Left ventricle myocardium superior (tissue), 1 donor: ENCODE measurements at places on chromosomes 16 and 17.

GRCh38 chr17:7323731-7324437, 5.3 kb downstream of the NEURL4 start:
- DNase-seq, result peak; percentile 72

GRCh38 chr17:73802314-73802713, 158.1 kb upstream of the SDK2 start:
- DNase-seq, result no peak

GRCh38 chr17:36665417-36665816, 64.0 kb downstream of the MRM1 start:
- DNase-seq, result no peak

DNA sequence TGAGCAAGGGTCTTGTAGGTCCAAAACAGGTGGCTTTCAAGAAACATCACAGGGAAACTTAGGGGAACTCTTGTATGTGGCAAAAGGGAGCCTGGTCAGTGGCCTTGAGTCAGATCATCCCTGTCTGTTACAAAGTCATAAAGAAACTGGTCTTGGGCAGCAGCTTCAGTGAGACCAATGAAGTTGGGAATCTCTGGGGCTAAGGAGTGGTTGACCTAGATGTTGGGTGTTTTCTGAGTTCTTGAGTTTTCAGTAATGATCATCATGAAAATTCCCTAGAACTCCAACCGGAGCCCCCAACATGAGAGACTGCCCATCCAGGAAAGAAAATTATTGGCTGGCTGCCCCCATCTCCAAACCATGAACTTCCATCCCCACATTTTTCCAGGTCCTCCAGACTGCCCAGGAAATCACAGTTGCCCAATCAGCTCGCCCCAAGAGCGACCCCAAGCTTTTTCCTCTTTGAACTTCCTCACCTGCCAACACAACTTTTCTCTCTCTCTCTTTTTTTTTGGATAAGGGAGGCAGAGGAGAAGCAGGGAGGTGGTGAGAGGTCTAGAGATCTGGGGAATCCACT, 3.9 kb downstream of the CCR7 start:
- DNase-seq, result no peak

DNA sequence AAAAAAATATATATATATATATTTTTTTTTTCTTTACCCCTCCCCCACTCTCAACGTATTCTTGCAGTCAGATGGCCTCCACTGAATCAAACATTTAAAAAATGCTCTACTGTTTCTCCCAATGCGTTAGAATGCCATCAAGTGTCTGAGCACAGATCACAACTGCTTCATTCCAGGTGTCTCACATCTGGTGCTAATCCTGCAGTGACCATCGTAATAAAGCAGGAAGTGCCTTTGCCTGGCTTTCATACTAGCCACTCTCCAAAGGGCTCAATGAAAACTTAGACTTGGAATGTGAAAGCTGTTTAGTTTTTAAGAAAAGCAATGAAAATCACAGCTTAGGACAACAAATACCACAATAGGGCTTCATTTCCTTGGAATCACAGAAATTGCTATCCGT, 37.2 kb downstream of the SKAP1 start:
- DNase-seq, result no peak

DNA sequence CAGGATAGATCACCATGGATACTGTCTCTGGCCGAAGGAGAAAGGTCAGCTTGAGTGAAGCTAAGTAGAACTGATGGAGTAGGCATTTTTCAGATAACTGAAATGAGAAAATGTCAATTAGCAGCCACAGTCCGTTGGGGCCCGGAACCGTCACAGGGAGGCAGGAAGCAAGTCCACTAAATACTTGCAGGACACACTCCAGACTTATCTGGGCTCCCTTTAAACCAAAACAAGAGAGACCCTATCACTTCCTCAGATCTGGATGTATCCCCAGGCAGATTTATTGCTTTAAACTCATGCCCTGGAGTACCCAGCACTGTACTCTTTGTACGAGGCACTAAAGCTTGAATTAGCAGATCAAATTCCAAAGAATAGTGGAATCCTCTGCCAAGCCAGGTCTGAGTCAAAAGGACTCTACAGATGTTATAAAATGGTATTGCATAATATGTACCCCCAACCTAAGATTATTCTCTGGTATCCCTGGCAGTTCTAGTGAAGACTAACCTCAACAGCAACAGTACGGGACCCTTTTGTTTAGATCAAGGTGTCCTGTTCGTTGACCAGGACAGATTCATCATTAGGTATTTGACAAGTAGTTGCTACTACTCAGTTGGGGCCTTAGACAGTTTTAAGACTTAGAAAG, 8.1 kb downstream of the ZP2 start:
- no peak for DNase-seq

- no peak for DNase-seq
Measured at GRCh38 chr16:27366687-27367460, 35.1 kb upstream of the IL21R start.

- no peak for DNase-seq
Measured at GRCh38 chr16:55285586-55285985, 38.4 kb upstream of the IRX6 start.

DNA sequence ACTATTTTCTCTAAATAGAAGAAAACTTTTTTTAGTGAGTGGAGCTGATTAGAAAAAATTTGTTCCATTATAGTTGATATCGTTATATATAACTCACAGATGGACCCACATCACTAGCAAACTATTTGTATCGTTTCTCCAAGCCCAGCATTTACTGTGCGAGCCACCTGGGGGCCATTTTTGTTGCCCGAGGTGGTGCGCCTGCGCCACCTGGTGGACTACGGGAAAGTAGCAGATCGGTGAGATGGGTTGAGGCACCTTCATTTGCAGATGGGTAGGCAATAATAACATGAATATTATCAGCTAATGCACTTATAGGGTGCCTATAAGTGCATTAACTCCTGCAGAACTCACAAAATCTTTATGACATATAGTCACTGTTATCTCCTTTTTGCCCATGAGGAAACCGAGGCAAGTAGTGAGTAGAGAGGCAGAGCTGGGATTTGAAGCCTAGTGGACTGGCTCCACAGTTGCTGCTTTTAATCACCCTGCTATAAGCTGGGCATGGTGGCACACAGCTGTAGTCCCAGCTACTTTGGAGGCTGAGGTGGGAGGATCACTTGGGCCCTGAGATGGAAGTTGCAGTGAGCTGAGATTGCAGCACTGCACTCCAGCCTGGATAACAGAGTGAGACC, 23.2 kb upstream of the NTN1 start:
- peak; percentile 68 for DNase-seq

DNA sequence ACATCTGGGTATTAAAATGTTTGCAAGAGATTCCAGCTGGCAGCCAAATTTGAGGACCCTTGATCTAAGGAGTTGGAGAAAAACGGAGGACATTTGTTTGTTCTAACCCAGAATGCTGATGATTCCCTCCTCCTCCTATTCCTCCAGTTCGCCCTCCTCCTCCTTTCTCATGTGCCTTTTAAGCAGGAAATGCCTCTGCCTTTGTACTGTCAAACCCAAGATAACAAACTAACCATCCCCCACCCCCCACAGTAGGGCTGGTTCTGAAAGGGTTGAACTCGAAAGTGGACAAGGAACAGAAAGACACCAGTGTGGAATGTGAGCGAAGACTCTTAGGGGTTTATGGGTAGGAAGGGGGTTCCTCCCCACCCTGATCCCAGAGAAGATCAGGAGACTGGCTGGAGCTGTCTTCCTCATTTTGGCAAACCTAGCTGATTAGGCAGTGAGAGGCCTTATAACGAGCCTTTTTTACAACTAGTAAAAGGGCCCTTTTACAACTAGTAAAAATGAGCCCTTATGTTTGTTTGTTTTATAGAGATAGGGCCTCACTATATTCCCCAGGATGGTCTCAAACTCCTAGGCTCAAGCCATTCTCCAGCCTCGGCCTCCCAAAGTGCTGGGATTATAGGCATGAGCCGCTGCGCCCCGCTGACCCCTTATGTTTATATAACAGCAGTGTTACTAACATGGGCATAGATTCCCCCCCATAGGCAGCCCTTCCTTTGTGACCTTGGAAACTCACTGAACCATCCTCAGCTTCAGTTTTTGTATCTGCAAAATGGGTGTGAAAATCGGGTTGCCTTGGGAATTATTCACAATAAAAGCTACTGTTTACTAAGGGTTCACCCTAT, 975 bp downstream of the CHD9 start:
- DNase-seq, result no peak

DNA sequence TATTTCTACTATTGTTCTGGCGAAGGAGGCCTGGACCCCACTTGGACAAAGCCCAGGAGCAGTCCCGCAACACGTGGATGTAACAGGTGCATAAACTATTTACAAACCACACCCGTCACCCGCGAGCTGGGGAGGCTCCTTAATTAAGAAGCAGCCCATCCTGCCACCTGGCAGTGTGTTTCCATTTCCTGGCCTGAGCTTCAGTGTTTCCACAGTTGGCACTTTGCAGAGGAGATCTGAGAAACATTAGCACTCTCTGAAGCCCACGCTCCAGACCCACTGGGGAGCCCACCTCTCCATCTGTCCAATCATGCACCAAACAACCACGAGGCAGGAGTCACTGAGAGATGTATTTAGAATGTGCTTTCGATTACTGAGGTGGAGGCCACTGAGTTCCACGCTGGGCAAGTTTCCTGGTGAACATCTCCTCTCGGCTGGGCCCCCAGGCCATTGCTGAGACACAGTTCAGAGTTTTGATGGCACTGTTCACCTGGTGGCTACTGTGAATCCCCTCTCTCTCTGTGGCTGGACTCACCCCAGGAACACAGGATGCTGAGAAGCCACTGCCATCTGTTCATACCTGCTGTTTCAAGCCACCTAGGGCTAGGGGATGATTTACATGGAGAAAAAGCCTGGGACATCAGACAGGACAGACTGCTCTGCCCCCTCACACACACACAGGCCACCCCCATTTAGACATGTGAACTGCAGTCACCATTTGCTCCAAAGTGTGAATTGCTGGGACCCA, 129.1 kb downstream of the AIPL1 start:
- DNase-seq, result no peak

GRCh38 chr17:69093279-69093789, 32.6 kb upstream of the ABCA9 start:
- no peak for DNase-seq

GRCh38 chr17:57864273-57864672, 14.4 kb upstream of the MRPS23 start:
- no peak for DNase-seq

- peak; percentile 69 for DNase-seq
Measured at GRCh38 chr17:17547210-17547764, 44.2 kb downstream of the PEMT start.

DNA sequence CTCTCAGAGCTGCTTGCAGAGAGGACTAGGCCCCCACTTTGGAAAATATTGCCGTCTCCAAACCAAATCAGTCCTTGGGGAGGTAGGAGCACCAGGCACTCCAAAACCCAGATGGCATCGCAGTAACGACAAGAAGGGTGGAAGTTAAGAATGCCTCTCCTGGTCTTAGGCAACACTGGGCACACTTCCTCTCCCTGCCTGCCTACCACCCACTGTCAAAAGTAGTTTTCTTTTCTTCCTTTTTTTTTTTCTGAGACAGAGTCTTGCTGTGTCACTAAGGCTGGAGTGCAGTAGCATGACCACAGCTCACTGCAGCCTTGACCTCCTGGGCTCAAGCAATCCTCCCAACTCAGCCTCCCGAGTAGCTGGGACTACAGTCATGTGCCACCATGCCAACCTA, 47.2 kb downstream of the SRL start:
- no peak for DNase-seq

GRCh38 chr16:10897134-10897533, 20.1 kb downstream of the CIITA start:
- DNase-seq, result no peak
